ENCODE measurements at places on chromosomes 2 and 18.
A peak's percentile ranks its signal among the peaks of the same experiment; 100 is the strongest.

- DNase-seq = no peak
These were observed 20.2 kb downstream of the PRKAG3 start for GRCh38 chr2:218811382-218811781.

DNA sequence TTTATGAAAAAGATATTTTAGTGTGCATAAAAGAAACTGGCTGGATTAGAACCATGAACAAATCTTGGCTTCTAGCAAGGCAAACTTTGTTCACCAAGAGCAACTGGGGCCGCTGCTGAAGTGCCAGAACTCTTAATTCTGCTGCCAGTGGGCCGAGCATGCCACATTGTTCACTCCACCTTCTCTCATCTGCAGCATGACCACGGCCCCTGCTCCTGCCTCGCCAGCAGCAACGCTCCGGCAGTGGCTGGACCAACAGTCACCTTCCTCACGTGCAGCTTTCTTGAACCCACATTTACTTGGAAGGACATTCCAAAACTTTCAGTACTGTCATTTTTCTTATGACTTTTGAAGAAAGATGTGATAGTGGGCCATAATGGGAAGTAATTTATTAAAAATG lies 213.8 kb downstream of the PIEZO2 start:
- DNase-seq = no peak

GRCh38 chr18:55582325-55582724 lies 5.7 kb downstream of the TCF4 start:
- DNase-seq = no peak

- DNase-seq = no peak
These were observed 2.6 kb downstream of the CYB5A start for GRCh38 chr18:74289137-74289536.

DNA sequence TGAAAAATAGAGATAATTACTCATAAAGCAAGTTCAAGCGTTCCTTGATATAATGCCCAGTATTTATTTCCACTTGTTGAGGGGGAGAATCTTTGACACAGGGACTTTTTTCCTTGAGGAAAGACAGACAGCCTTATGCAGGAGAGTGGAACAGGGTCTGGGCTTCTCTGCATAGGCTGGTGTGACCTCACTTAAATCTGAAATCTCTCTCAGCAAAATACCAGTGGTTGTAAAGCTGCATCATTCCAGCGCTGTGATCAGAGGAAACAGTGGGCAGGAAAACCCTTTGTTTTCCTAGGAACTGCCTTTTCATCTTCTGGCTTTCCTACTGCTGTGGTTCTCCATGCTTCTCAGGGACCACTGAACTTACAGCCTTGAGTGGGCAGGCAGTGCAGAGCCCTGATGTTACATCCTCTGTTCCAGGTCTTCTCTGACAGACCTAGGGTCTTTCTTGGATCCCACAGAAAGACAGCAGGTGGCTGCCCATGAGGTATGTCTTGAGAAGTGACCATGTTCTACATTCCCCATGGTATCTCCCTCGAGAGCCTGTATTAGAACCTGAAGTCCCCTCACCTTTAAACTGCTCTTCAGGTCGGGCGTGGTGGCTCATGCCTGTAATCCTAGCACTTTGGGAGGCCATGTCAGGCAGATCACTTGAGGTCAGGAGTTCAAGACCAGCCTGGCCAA lies 17.6 kb upstream of the MAP4K4 start:
- DNase-seq = no peak

GRCh38 chr2:138504546-138505235 lies 3.1 kb downstream of the SPOPL start:
- DNase-seq = no peak

GRCh38 chr18:22838639-22839277 lies 94.4 kb upstream of the RBBP8 start:
- no peak for DNase-seq

- no peak for DNase-seq
These were observed 83.7 kb upstream of the CTDP1 start for GRCh38 chr18:79595876-79596374.

DNA sequence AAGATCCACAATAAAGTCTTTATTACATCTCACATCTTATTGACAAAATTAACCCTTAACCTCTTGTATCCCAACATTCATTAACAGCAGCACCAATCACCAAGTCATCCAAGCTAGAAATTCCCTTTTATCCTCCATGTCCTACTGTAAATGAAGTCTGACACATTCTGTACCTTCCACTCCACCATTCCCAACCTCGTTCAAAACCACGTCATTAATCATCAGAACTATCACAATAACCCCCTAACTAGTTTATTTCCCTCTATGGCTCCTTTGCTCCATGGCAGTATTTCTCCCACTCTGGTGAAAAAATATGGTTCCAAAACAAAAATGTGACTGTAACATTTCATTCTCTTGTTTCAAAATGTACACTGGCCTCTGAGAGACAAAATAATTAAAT lies 1626.2 kb downstream of the LRP1B start:
- no peak for DNase-seq

- DNase-seq = no peak
These were observed 52.2 kb upstream of the CTAGE1 start for GRCh38 chr18:22469926-22470247.

- no peak for DNase-seq
These were observed 365.7 kb upstream of the FANCL start for GRCh38 chr2:58606799-58607198.

DNA sequence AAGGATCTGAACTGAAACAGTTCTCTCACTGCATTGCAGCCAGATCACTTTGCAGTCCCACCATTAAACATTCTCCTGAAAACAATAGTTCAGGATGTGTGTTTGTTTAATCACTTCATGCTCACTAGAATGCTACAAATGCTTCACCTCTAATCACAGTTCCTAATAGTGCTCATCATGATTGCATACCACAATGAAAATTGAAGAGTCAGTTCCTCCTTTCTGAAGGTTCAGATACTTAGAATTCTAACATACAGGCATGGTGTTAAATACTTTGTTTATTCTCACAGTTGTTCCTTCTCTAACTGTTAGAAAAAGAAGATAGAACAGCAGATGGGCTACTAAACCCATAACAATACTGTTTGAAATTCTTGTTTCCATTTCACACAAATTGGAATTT lies 622.3 kb upstream of the ACVR2A start:
- no peak for DNase-seq

GRCh38 chr18:9101730-9102507 lies 580 bp upstream of the NDUFV2 start:
- peak; percentile 45 for DNase-seq

- DNase-seq = no peak
These were observed 48.9 kb upstream of the LRP1B start for GRCh38 chr2:142179686-142180085.

DNA sequence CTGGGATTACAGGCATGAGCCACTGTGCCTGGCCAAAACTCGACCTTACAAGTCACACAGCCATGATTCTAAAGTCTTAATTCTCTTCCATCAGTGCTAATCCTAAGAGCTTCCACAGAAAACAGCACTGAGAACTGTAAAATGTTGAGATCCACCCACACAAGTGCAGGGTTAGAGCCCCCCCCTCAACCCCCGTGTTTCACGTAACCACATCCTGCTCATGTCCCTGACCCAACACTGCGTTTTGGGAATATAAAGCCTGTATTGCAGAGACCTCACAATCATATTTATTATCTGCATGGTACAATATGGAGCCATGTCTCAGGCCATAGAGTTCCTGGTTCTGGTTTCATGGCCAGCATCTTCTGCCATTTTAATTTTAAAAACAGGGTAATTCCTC lies 110.8 kb downstream of the GBX2 start:
- no peak for DNase-seq

DNA sequence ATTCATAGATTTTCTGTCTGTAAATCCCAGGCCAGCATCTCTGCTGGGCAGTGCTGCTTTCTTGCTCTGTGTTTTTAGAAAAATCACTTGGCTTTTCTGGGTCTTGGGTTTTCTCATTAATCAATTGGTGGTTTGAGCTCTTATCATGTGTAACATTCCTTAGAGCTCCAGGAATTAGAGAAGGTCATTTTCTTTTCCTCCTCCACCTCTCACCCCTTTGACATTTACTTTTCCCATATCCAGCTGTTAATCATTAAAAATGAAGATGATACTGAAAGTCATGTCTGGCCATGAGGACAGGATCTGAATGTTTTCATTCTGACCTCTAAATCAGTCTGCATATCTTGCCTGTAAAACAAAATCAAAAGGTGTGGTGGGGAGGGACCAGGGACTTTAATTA lies 111.0 kb downstream of the LRRTM1 start:
- no peak for DNase-seq

GRCh38 chr2:134056173-134056572 lies 197.7 kb upstream of the MGAT5 start:
- DNase-seq = no peak

- DNase-seq = peak; percentile 13
These were observed 38.1 kb upstream of the STAT1 start for GRCh38 chr2:191051825-191052778.

DNA sequence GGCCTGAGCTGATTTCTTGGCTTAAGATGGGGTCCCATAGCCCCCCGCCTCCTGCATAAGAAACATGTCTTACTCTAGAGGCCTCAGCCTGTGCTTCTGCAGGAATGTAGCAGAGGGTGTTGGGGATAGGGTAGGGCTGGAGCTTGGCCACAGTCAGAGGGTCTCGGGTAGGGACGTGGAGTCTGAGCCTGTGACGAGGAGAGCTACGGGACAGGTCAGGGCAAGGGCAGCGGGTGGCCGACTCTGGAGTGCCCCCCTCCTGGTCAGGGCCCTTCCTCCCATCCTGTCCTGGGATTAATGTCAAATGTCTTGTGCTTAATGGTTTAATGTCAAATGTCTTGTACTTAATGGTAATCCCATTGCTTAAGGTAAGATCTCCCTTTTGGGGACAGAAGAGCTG lies 130.4 kb downstream of the GLI2 start:
- DNase-seq = no peak

DNA sequence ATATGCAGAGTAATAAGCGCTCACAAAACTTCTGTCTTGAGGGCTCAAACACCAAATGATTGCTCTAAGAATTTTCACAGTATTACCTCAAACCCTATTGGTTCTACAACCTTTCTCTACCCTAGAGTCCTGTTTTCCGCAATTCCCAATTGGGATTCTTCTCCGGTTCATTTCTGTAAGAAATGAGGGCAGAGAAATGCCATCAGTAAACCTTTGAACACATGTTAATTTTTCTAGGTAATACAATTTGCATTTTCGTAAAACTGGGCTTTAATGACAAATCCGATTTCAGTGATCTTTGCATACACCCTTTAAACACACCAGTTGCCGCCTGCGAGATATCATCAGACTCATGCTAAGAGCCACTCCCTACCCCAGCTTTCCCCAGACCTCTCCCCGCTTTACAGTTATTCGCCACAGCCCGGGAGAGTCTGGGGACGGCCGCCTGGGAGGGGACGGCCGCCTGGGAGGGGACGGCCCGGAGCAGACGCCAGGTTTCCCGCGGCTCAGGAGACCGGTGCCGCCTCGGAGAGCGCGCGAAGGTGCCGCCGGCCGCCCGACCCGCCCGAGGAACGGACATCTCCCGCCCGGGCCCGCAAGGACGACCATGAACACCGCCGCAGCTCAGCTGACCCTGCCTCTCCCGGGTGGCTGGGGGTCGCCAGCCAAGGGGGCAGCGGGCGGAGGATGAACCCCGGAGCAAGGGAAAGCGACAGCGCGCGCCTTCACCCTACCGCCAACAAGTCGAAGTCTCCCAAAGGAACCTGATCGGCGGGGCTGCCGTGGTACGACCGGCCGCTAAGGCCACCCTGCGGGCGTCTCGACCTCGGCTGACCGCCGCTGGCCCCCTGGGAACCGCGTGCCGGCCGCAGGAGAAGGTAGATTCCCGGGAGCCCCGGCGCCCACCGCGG lies 463 bp downstream of the SMC6 start:
- no peak for DNase-seq

GRCh38 chr2:237160271-237160919 lies 74.7 kb downstream of the COPS8 start:
- DNase-seq = no peak

GRCh38 chr2:117087535-117088291 lies 726.8 kb upstream of the DDX18 start:
- DNase-seq = no peak

- peak; percentile 49 for DNase-seq
These were observed 25.2 kb upstream of the RGPD4 start for GRCh38 chr2:107801498-107801897.

- no peak for DNase-seq
These were observed 1.6 kb downstream of the NFATC1 start for GRCh38 chr18:79397247-79397829.

GRCh38 chr2:109110170-109110569 lies 18.8 kb upstream of the SH3RF3 start:
- DNase-seq = no peak

DNA sequence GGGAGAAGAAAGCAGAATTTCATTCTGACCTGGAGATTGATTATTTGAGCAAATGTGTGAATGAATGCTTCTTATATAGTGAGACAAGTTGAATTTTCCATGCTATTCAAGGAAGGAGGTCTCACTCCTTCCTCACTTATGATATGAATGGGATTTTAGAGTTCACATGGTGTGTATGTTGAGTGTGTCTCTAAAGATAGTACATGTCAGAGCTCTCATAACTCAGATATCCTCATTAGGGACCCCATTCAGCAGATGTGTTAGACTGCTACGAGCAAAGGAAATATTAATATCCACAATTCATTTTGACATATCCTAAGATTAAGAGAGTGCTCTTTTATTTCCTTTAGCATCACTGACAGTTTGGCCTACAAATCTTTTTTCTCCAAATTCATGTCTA lies 368.5 kb downstream of the ARHGAP15 start:
- DNase-seq = no peak

GRCh38 chr2:1051075-1051474 lies 100.4 kb downstream of the SNTG2 start:
- DNase-seq = no peak

- DNase-seq = no peak
These were observed 95.9 kb downstream of the SLC4A3 start for GRCh38 chr2:219723311-219723710.

GRCh38 chr2:134272806-134273205 lies 18.9 kb downstream of the MGAT5 start:
- no peak for DNase-seq

- no peak for DNase-seq
These were observed 403 bp downstream of the TMEM127 start for GRCh38 chr2:96265349-96265839.

DNA sequence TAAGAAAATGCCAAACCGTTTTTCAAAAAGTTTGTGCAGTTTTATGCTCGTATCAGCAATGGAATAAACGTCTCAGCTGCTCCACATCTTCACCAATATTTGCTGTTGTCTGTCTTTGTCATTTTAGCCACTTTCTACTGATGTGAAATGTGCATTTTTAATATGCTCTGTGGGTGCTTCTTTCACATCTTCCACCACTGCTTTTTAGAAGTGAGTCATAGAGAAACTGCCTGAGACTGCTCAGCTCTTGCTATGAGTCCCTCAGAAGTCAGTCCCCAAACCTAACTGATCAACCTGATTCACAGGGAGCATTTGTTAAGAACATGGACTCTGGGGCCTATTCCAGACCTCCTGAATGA lies 41.0 kb upstream of the EPC2 start:
- DNase-seq = no peak

GRCh38 chr2:88950010-88950409 lies 258.5 kb downstream of the RPIA start:
- DNase-seq = no peak

GRCh38 chr18:49768051-49768391 lies 45.3 kb downstream of the ACAA2 start:
- DNase-seq = no peak

GRCh38 chr18:903701-904100 lies 970 bp upstream of the ADCYAP1 start:
- DNase-seq = no peak

- DNase-seq = no peak
These were observed 115.1 kb downstream of the SH3BP4 start for GRCh38 chr2:235066895-235067294.

GRCh38 chr2:75637568-75637967 lies 9.0 kb upstream of the MRPL19 start:
- no peak for DNase-seq

- DNase-seq = no peak
These were observed 52.6 kb upstream of the PEX13 start for GRCh38 chr2:60964651-60965498.

Measured in DMS153 (cell line).